GM04503 (cell line): ENCODE measurements at places on chromosomes 11 and 22.

DNA sequence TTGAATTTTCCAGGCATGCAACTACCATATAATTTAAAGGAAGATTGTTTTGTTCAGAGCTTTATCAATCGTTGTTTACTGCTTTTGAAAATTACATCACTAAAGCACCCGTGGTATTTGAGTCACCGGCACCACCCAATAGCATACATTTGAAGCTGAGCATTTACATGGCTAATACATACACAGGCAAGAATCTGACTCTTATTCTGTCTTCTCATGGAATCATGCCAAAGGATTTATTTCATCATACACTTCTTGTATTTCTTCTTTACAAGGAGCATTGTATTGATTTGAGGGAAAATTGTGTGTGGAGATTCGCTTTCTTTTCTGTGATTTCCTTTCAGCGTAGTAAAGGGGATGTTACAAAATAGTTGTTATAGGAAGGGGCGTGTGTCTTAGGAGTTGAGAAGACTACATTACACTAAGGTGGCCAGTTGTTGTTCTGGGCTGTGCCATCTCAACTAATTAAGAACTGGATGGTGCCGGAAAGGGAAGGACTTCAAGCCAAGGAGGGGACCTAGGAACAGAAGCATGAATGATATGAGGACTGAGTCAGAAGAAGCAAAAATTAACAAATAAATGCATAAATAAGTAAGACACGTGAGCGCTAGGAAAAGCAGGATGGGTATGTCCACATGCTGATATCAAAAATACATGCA is 12.9 kb upstream of the CD3E start:
- DNase-seq = no peak

GRCh38 chr11:11046781-11047180 is 188.9 kb upstream of the ZBED5 start:
- no peak for DNase-seq

DNA sequence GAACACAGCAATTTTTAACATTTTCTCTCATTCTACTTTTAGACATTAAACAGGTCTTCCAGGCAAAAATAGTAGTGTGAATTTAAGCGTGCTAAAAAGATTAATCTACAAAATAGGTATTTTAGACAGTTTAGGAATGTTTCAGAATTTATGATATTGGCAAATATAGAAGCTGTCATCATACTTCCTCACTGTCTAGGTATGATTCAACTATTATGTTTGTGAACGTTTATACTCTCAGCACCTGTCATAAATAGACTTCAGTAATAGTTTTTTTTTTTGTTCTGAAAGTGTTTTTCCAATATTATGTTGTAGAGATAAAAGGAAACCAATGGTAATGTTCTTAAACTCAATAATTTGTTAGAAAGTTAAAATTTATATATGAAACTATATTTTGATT is 103.0 kb downstream of the ARHGAP42 start:
- DNase-seq = no peak

DNA sequence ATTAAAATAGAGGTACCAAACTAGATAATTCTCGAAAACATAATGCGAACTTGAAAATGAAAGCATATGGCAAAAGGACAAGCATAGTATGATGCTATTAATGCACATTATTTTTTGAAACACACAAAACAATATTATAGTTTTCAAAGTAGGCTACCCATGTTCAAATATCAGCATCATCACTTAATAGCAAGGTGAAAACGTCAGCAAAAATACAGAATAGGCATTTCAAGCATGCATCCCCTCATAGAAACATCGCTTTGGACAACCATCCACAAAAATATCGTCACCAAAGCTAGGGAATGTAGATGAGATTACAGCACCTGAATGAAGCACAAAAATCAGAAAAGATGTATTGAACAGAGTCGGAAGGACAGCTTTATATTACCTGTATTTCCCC is 814.5 kb upstream of the LRRC4C start:
- DNase-seq = no peak

- no peak for DNase-seq
These were observed 60.3 kb downstream of the SIK3 start for GRCh38 chr11:117037975-117038350.

DNA sequence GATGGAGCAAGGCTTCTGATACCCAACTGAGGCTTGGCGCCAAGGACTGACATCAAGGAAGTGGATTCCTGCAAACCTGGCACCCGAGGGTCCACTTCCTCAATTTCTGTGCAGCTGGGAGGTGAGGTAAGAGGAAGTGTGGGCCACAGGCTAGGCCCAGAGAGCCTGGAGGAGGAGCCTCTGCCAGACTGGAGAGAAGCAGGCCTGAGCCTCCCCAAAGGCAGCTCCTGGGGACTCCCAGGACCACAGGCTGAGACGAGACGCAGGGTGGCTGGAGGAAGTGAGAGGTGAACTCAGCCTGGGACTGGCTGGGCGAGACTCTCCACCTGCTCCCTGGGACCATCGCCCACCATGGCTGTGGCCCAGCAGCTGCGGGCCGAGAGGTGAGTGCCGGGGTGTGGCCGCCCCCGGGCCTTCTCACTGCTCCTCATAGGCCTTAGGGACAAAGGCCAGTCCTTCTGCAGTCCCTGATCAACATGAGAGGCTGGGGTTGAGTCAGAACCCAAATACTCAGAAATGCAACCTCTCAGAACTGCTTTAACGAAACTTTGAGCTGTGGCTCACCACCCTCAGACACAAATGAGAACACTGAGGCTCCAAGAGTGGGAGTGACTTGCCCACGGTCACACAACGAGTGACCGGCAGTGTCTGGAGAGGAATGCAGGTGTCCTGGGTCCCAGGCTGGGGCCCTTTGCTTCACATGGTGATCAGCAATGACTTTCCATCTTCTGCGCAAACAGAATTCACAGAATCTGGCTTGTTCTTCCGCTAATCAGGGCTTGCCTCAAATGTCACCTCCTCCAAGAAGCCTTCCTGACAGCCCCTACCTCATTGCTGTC is at the start of gene NCF4:
Gene NCF4, plus strand, starts transcription at position 186 of the 839 bp plus-strand sequence. Its CDS starts 166 bp downstream, at position 352.
- no peak for DNase-seq

DNA sequence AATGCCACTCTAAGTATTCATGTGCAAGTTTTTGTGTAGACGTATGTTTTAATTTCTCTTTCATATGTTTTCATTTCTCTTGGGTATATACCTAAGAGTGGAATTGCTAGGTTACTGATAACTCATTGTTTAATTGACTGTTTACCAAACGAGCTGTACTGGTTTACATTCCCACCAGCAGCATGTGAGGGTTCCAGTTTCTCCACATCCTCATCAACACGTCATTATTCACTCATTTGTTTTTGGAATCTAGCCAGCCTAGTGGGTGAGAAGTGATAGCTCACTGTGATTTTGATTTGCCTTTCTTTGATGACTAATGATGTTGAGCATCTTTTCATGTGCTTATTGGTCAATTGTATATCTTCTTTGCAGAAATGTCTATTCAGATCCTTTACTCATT is 4.0 kb downstream of the ANKRD13D start:
- peak; percentile 26 for DNase-seq

DNA sequence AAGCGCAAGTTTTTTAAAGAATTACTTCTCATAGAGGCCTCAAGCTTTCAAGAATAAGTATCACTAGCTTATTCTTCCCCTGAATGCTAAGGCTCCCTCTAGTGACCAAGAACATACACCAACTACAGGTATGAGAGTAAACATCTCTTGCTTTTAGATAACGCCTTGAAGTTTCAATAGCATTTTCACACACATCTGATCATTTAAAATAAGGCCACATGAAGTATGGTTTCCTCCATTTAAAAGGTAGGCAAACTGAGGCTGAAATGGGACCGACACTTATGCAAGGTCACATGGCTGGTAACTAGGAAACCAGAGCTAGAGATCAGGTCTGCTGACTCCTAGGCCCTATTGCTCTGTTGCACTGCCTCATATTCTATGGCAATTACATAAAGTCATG is 66.5 kb downstream of the CCDC34 start:
- no peak for DNase-seq

GRCh38 chr11:98630736-98631135 is 390.0 kb upstream of the CNTN5 start:
- DNase-seq = no peak

DNA sequence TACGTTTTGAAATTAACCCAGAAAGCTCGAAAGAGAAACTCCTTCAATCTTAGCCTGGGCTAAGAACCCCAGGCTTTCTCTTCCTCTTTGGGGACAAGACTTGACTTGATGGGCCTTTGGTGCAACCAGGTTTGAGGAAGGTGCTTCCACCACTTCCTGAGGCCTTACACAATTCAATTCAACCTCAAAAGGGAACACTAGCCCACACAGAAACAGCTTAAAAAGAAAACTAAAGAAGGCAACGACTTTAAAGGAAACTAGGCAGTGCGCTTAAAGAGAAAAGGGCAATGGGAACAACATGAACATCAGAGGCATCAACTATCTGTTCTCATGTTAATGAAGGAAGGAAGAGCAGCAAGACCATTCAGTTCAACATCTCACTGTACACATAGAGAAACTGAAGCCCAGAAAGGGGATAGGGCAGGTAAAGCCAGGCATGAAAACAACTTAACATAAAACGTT is 24.8 kb downstream of the PAK1 start:
- no peak for DNase-seq

DNA sequence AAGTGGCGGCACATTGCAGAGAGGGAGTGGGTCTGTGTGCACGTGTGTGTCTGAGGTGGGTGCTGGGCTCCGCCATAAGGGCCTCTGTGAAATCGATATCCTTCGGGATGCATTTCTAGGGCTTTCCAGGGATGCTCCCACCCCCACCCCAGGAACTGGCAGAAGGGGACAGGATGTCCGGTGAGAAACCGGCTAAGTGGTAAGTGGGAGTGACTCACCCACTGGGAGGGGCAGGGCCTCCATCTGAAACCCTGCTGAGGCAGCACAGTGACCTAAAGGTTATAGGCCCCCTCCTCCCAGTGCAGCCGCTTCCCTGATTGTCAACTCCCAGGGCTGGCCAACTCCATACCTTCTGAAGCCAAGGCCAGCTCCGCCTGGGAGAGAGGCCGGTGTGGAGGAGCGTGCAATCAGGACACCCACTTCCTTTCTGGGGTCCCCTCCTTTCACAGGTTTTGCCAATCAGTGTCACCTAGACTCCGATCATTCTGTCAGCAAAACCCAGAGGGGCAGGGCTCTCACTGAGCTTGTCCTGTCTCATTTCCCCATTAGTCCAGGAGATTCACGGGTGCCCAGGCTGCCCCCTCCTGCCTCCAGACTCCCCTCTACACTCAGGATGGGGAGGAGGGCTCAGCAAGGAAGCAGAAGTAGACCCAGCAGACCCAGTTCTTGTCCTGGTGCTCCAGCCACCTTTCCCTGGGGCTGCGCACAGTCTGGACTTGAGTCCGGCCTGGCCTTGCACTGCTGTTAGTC is 44.5 kb downstream of the NECTIN1 start:
- no peak for DNase-seq

DNA sequence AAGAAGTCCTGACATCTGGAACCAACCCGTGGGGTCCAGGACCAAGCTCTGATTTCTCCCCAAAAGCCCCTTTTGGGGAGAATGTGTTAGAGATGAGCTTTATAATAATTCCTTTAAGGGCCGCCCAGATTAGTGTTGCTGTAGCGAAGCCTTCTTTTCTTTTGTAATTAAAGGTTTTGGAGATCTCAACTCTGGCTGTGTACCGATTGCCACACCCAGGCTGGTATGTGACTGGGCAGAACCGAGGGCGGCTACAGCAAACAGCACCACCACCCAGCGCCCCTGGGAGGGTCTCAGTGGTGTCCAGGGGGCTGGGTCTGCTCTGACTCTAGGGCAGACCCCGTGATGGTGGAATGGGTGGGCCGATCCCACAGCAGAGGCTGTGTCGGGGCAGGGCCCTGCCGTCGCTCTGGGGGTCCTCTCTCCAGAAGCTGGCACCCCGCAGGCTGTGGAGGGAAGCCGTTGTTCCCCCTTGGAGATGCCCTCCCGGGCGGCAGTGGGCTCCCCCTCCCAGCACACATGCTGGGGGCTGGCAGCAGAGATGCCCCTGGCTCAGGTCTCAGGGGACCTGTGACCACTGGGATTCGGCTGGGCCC is 31.0 kb downstream of the TPCN2 start:
- no peak for DNase-seq

DNA sequence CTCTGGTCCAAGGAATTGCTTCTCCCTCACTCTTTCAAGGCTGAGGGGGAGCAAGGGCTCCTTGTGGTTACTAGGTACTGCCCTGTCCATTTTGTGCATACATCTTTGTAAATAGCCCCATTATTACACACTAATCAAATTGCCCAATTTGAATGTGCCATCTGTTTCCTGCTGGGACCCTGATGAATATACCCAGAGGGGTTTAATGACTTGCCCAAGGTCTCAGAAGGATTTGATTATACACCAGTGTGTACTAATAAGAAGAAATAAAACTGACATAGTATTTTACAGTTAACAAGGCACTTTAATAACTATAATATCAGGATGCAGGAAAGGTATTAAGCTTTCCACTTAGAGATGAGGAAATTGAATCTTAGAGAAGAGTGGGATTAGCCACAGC is 64.6 kb upstream of the PTPRJ start:
- DNase-seq = no peak

GRCh38 chr22:47698906-47699305 is 936.5 kb downstream of the TBC1D22A start:
- DNase-seq = no peak

DNA sequence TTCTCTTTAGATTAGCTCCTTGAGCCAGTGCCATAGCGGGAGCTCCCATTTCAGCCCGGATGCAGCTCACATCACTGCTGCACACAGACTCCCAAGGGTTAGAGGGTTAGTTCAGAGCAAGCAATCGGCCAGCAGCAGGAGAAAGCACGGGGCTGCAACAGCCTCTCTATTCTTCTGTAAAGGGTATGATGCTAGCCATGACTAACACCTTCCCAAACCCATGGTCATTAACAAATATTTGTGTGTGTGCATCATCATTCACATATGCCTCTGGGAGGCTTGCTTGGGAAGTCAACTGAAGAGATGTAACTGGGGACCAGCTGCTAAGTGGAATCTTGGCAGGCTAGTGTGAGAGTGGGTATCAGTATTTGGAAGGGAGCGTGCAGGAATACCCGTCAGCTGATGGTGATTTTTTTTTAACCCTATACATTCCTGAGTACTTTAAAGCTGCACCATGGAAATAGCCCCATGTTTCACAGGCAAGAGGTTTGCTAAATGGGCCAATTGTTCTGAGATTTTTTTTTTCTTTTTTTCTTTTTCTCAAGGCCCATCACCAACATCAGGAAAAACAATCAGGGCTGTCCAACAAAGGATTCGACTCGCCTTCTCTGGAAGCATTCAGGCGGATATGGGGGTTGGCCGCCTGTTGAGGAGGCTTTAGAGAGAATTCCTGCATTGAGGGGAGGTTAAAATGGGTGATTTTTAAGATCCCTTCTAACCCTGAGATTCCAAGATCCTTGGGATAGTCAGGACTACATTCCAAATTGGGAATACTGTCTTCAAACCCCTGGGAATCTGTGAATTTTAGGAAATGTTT is 33.2 kb upstream of the CCDC89 start:
- peak; percentile 100 for DNase-seq

- no peak for DNase-seq
These were observed 91.8 kb upstream of the UBASH3B start for GRCh38 chr11:122563761-122564160.
